ENCODE measurements at places on chromosomes 1 and 21.

DNA sequence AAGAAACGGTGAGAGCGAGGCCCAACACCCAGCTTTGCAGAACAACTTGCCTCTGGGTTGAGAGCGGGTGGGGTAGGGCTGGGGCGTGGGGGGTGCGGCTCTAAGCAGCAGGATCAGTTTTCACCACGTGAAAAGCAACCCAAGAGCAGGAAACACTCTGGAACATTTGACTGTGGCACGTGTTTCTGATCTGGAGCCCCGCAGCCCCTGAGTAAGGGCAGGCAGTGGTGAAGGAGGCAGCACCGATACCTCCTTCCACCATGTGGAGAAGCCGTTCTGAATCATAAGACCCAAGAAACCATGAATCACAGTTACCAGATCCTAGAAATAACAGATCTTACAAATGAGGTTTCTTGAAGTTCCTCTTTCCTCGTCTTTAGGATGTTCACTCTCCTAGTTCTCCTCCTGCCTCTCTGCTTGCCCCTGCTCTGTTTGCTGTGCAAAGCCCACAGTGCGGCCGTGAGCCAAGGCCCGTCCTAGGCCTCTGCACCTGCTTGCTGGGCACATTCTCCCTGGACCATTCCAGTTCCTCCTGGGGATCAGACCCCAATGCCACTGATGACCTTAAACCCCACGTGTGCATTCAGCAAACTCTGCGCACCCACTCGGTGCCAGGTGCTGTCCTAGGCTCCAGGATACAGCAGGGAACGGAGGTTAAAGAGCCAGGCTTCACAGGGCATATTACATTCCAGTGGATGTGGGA lies 31.9 kb downstream of the SLC1A7 start:
- no peak for DNase-seq

DNA sequence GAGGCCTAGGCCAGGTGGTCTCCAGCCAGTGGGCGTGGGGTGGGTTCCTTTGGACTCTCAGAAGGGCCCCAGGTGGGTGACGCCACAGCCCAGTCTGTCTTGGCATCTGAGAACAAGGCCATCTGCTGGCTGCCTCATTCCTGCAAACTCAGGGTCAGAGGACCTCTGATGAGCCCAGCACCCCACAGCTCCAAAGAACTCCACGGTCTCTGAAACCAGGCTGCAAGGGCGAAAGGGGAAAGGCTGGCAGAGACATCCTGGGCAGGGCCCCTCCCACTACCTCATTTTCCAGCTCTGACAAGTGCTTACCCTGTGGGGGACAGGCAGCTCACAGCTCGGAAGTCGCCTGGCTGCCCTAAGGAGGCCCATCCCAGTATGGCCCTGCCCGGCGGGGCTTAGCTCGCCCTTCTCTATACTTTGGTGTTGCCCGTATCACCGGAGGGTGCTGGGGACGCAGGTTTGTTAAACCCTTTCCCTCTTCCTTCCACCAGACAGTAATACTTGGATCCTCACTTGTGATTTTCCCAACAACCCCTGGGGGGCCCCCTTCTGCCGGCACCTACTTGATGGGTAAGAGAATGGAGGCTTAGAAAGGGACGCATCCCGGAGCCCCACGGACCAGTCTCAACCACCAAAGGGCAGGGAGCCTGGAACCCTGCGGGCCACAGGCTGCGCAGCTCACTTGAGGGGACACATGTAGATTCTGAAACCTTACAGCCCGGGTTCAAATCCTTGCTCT lies 10.9 kb upstream of the EDN2 start:
- no peak for DNase-seq

- no peak for DNase-seq
These were observed 30.0 kb downstream of the SLC27A3 start for GRCh38 chr1:153805042-153805745.

GRCh38 chr1:173758980-173759379 lies 44.2 kb downstream of the KLHL20 start:
- no peak for DNase-seq

DNA sequence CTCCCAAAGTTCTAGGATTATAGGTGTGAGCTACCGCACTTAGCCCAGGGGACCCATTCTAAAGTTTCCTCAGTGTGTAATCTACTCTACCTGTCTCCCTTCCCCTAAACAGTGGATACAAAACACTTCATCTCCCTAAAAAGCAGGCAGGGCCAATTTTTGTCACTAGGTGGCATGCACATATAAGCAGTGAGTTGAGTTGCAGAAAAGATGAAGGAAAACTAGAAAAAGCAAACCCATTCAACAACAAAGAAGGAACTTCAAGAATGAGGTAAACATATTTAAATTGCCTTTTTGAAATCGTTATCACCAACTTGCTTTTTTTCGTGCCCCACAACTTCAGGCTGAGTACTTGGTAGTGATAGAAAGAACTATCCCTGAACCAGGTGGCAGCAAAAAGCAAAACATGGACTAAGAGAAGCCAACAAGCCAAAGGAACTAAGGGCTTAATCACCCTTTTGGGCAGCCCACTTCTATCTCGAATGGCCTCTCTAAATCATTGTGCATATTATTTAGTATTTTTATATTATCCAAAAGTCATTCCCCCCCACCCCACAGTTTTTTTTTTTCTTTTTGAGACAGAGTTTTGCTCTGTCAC lies 19.7 kb upstream of the ALDH9A1 start:
- DNase-seq = no peak

DNA sequence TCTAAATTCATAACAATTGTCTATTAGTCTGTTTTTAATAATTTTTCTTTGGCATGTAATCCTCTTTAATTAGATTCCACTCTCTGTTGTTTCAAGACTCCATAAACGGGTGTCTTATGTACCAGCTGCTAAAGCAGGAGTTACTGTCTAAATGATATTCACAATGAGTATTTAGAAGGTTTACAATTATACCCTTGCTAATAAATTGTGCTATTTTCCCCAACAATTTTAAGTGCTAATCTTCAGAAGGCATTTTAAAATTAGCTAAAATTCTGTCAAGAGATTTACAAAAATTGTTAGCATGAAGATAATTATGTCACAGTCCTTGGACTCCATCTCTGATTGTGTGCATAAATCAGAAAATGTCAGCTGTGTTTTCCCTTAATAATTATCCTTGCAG lies 83.7 kb downstream of the DPYD start:
- peak; percentile 27 for DNase-seq

- DNase-seq = no peak
These were observed 1.1 kb upstream of the POU3F1 start for GRCh38 chr1:38047603-38048141.

- no peak for DNase-seq
These were observed 49.1 kb downstream of the LRRC71 start for GRCh38 chr1:156969496-156969895.

GRCh38 chr1:165143437-165144065 lies 213.0 kb downstream of the LMX1A start:
- no peak for DNase-seq

DNA sequence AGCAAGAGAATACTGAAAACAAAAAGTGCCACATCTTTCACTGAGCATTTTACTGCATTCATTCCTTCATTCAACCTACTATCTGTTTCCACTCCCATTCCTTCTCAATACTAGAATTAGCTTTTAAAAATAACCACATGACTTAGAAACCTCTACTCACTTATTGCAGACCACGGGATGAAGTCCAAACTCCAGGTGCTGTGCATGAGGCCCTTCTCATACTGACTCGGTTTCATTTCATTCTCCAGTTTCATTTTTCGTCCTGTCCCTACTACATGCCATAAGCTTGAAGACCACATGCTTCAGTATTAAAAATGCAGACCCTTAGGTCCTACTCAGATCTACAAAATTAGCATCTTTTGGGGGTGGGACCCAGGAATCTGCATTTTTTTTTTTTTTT lies 2.3 kb upstream of the BACH1 start:
- no peak for DNase-seq

- no peak for DNase-seq
These were observed 155.9 kb upstream of the NEGR1 start for GRCh38 chr1:72438270-72438669.

GRCh38 chr1:47703981-47704596 lies 266.2 kb downstream of the FOXD2 start:
- no peak for DNase-seq

GRCh38 chr1:37667023-37667671 lies 25.2 kb upstream of the CDCA8 start:
- no peak for DNase-seq

- DNase-seq = no peak
These were observed 131.3 kb downstream of the EDEM3 start for GRCh38 chr1:184623404-184623803.

DNA sequence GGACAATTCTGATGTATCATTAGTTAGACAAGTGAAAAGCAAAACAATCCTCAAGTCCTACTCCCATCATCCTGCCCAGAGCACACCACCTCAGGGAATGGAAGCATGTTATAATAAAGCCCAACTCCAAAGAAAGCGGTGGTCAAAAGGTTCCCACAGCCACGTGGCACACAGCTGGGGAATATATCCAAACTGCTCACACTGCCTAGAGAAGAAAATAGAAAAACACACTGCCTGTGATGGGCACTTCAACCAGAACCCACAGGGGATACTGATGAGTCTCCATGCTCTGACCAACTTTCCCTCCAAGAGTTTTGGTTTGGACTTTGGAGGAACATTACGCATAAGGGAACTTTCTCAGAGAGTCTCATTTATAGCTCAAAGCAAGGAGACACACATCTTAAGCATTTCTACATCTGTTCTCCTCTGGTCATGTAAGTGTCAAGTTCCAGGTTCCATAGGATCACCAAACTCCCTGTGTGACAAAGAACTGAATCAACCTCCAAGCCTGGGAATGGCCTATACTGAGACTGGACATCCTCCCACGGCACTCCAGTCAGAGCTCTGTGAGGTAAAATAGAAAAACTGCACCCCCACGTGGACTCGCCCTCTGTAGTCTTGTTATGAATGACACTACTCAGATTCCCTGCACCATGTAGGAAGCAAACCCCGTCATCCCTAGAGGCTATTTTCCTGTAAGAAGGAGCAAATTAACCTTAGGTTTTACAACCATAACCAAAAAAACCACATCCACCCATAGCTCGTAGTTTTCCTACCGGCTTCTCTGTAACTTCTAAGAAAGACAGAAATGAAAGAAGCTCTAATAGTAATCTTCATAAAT lies 12.2 kb downstream of the DSTYK start:
- DNase-seq = no peak

DNA sequence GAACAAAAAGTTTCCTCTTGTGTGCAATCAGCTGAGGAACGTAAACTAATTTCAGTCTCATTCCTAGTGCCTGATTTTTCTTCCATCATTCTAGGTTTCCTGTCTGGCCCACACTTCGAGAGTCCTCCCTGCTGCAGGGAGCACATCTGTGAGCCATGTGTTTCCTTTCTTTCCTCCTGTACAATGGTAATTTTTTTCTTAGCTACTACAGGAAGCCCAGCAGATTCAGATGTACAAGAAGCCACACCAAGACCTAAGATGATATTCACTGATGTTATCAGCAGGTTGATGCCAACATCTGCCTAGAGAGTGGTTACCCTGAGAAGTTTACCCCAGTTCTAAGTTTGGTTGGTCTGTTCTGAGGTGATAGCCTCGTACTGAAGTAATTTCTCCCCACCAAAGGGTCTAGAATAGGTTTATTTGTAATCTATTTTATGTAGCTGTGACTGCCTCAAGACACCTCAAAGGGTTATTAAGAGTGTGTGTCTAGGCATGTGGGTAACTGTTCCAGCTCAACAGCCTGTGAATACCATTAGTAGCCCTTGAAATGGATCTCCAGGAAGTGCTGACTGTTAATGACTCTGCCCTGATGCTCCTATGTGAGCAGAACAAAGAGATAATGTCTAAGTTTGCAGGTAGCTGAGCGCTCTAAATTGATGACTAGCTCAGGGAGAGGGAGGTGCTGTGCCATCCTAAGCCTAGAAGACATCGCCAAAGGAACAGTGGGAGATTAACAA lies 31.7 kb upstream of the CLDN14 start:
- DNase-seq = no peak

DNA sequence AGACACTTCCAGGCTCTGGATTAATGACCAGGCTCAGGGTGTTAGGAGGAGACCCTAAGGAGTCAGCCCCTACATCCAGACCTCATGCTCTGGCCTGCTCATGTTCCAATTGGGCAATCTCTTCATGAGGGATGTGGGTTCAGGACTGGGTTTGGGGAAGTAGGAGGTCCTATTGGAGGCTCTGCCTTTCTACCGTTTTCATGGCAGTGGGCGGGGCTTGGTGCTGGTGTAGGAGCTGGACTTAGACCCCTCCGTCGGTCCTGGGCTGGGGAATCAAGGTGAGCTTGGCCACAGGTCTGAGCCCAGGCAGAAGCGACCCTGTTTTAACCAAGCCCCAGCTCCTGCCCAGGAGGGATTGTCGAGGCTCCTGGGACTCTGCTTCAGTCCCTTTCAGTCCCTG lies 123.4 kb downstream of the PRDM16 start:
- DNase-seq = no peak

DNA sequence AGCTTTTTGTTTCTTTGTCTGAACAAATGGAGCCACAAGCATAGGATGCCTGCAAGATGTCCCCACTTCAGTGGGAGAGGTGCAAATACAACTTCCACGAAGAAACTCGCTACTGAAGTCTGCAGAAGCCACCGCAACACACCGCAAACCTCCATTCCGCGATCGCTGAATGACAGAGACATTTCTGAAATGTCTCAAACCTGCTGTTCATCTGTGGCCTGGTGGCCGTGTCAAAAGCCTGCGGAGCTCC lies 1.0 kb downstream of the TP53BP2 start:
- no peak for DNase-seq

GRCh38 chr1:162233066-162233465 lies 143.6 kb downstream of the SPATA46 start:
- no peak for DNase-seq

DNA sequence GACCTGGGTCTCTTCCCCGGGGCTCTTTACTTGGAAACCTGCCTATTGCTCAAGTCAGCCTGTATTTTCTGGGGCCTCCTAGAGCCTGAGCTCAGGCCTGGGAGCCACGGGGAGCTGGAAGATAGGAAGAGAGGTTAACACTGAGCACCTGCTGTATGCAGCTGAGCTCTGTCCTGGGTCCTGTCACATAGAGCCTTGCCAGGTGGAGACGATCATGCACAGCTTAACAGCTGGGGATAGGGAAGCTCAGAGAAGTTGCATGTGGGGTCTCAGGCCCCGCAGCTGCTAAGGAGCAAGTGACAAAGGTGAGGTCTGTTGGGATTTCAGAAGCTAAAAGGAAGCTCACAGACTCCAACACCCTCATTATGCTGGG lies 127.4 kb upstream of the TMEM51 start:
- no peak for DNase-seq
